Erythroblast (primary cell): ENCODE measurements at places on chromosomes 5 and 9.

DNA sequence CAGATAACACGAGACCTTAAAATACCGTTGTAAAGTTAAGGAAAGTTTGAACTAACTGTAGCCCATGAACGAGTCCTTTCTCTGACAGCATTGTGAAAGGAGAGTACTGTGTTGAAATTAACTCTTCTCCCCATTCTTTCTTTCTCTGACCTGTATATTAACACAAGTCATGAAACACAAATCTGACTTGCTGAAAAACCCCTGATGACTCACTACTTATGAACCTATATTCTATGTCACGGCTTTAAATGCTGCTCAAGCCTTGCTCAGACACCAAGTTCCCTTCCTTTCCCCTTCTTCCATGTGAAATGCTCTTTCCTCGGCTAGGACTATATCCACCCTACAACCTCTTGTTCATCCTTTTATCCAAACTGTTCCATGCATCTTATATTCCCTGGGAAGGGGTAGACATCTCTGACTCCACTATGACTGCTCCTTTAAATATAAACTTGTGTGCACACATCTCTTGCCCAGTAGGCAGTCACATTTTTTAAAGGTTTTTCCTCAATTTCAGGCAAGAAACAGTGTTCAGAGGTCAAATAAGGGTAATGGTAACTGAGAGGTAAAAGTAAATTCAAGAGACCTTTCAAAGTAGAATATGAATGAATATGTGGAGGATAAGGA lies 142.9 kb downstream of the NFIB start:
- no peak for DNase-seq

DNA sequence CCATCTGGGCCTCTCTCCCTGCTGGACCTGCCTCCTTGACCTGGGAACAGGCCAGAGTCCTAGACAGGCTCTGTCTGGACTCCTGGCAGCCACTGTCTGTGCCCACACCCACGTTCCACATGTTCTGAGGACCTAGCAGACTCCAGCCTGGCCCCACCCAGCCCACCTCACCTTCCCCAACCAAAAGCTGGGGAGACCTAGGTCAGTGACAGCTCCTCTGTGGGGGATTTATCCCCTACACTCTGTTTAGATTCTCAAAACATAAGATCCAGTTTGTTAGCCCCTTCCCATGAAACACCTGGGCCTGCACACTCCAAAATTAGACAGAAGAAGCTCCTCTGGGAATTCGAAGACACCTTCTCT lies 59.8 kb upstream of the ADAMTS2 start:
- DNase-seq, result no peak

DNA sequence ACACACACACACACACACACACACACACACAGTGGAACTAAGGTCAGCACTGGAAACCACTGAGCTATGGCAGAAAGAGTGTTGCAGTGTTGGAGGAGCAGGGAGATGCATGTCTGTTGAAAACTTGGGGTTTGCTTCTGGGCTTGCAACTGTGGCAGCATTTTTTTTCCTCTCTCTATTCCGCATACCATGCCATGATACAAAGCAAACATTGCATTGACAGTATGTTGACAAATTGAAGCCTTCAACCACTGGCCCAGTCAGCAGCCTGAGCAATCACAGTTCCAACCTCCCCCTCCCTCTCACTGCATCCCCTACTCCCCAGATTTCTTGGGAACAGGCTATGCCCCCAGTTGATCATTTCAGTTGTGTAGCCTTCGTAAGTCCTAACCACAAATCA lies 478.1 kb upstream of the WWC1 start:
- no peak for DNase-seq

- no peak for DNase-seq
These were observed 24.8 kb downstream of the GPR107 start for GRCh38 chr9:130078547-130078946.

DNA sequence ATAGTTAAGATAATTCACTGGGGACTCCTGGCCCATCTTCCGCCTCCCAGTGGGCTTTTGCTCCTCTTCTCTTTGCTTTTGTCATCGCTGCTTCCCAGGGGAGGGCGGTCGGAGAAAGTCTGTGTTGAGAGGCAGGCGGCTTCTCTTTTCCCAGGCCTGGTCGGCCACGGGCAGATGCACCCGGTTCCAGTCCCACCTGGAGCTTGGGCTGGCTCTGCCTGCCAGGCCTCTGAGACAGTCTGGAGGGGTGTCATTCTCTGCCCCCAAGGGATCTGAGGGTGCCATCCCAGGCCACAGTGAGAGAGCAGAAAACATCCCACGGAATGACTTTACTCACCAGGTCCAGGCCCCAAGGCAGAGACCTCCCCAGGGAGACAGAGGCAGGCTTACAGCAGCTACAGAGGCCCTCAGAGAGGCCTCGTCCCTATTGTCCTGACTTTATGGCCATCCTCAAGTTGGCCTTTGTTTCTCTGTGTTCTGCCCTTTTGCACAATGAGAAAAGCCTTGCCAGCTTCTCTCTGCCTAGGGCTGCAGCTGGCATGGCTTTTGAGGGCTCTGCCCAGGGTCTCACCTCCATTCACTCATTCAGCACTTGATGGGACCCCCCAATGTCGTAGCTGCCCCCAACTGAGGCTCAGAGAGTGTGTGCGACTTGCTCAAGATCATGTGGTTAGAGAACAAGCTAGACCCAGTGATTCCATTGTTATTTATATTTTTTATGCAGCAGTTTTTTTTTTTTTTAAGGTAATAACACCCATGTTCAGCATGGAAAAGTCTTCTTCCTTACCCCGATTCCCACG lies 44.2 kb upstream of the BOD1 start:
- no peak for DNase-seq

- no peak for DNase-seq
These were observed 73.2 kb upstream of the RARS1 start for GRCh38 chr5:168413062-168413461.

GRCh38 chr9:31321686-31322085 lies 1062.8 kb upstream of the ACO1 start:
- no peak for DNase-seq

DNA sequence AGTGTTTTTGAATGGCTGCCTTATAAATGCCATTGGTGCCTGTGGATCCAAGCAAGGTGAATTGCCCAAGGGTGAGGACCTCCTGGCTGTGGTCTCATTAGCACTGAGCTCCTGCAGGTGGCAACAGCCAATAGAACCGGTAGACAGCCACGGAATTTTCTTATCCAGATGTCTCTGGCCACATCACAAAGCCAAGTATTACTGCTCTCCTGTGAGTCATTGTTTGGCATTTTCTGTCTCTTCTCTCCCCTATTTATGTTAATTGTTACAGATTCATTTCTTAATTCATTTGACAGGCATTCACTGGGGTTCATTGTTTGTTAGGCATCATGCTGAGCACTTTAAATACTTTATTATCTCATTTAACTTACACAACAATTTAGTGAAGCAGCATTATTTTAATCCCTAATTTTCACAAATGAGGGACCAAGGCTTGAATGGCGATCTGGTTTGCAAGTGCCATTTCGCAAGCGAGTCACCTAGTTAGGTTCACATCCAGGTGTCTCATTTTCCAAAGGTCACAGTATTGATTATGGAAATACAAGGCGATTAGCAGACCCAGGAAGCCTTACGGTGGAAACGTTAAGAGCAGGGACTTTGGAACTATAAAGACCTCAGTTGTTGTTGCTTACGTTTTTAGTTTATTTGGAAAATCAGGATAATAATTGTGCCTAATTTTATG lies 58.2 kb upstream of the DPYSL3 start:
- DNase-seq, result no peak
